ENCODE measurements at places on chromosomes 3 and 15.

GRCh38 chr3:23106666-23107065 lies 96.5 kb upstream of the UBE2E2 start:
- no peak for DNase-seq

- no peak for DNase-seq
Measured at GRCh38 chr15:98902931-98903330, 104.7 kb downstream of the PGPEP1L start.

DNA sequence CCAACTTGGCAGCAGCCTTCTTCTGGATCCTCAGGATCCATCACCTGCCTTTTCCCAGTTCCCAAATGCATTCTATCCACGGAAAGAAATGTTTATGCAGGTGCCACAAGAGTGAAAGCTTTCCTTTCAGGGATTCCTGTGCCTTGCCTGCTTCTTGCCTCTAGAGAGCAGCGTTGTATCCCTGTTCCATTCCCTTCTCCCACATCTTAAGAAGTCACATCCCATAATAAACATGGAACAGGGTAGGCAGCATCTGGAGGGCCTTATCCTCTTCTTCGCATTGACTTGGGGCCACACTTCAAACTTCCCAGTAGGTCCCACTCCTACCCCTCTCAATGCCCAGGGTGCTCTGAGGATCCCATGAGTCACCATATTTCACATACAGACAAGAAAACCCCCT lies 72.7 kb upstream of the DCLK3 start:
- DNase-seq = no peak

DNA sequence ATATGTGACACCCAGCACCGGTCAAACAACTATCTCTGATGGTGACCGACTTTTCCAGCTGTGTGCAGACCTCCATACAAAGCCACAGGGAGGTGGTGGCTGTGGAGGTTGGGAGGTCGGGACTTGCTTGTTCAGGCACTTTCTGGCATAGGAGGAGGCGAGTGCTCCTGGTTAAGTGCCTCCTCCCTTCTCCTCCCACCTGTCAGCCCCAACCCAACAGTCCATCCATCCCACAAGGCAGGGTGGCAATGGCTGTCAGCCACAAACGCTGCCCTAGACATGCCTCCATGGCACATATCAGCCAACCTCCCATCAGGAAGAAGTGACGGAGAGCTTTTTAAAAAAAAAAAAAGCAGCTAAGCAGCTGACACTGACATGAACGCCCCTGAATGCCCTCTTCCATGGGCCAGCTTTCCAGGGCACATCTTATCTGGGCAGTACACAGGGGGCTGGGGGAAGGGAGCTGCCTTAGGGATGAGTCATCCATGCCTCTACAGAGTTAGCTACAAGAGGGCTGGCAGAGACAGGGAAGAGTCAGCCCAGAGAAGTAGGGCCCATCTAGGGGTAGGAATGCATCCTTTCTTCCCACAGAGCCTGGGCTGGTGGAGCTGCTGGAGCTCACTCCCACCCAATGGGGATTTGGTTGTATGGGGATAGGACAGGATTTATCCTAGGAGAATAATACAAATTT lies 41.2 kb downstream of the CCDC12 start:
- no peak for DNase-seq

- DNase-seq = no peak
Measured at GRCh38 chr15:89888214-89888804, 5.5 kb downstream of the AP3S2 start.

DNA sequence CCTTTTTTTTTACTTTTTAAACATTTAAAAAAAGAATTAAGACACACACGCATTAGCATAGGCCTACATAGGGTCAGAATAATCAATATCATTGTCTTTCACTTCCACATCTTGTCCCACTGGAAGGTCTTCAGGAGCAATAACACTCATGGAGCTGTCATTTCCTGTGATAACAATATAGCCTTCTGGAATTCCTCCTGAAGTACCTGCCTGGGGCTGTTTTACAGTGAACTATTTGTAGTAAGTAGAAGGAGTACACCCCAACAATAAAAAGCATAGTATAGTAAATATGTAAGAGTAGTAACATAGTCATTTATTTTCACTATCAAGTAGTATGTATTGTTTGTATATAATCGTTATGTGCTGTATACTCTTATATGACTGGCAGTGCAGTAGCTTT lies 19.5 kb upstream of the CLDN18 start:
- no peak for DNase-seq

DNA sequence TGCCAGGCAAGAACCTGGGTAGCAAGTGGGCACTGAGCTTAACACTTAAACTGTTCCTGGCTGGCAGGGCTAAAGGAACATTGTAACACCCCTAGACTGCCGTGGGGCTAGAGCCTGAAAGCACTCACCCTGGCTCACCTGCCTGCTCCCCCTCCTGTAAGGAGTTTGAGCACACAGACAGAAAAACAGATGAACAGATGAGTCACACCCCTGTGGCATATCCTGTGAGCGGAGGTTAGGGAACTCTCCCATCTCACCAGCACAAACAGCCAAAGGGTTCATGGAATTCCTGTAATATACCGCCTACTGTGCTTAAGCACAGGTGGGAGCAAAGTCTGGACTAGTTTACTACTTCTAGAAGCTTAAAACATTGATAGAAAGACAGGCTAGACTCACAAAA lies 300.1 kb downstream of the ROBO1 start:
- no peak for DNase-seq

- DNase-seq = no peak
Measured at GRCh38 chr15:74832826-74833225, 6.4 kb downstream of the CPLX3 start.

GRCh38 chr3:32154205-32154579 lies 47.8 kb downstream of the GPD1L start:
- DNase-seq = no peak

- no peak for DNase-seq
Measured at GRCh38 chr15:36403351-36403750, 176.1 kb upstream of the CDIN1 start.

- DNase-seq = no peak
Measured at GRCh38 chr3:107063351-107063750, 313.9 kb upstream of the CCDC54 start.

DNA sequence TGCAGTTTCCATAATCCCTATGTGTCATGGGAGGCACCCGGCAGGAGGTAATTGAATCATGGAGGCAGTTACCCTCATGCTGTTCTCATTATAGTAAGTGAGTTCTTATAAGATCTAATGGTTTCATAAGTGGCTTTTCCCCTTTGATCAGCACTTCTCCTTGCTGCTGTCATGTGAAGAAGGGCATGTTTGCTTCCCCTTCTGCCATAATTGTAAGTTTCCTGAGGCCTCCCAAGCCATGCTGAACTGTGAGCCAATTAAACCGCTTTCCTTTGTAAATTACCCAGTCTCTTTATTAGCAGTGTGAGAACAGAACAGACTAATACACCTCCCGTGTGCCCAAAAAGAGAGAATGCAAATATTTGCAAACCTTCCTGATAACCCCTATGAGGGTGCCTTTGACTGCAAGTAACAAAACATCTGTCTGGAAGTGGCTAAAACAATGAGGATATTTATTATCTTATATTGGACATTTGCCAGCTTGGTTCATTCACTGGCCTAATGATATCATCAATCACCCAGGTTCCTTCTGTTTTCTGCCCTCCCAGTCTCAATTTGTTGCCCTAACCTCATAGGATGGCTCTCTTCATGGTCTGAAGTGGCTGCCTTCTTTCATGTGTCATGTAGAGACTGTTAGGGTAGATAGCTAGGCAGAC lies 68.7 kb downstream of the BHLHE40 start:
- no peak for DNase-seq

GRCh38 chr3:194117104-194117845 lies 18.7 kb upstream of the HES1 start:
- no peak for DNase-seq

DNA sequence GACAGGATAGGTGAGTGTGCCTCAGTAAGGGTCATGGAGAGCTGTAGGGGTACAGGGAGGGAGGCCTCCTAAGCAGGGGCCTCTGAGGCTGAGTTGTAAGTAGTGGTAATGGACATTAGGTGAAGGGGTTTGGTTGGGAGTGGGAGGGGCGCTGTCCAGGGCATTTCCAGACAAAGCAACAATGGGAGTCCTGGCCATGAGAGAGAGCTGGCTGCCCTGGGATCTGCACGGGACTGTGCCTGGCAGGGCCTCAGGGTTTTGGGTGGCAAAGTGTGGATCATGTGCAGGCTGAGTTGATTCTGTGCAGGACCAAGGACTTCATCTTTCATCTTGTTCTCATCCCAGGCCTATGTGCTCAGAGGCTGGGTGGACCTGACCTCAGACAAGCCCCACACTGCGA lies 4.6 kb downstream of the TTC21A start:
- DNase-seq = no peak

All from CD4-positive, alpha-beta T cell treated with Interleukin-10 for 1 hour (primary cell).